ENCODE measurements at places on chromosomes 5 and 9. TPM values are rescaled to one million over a fixed set of nuclear protein-coding genes. Genes with fewer than 3 reads are reported as not detected.

- no peaks in the 10 kb centered on the region for H3K36me3 ChIP-seq
- no peaks in the 10 kb centered on the region for H3K27me3 ChIP-seq
- H3K27ac ChIP-seq, result no peak overlapping the region
These were observed 61.4 kb upstream of the TRIO start for GRCh38 chr5:14081791-14082190.

Gene SHROOM1
- total RNA-seq, result 3.5 TPM

- peaks cover 47% of the 10 kb centered on the region for H3K4me1 ChIP-seq
- H3K36me3 ChIP-seq, result peaks cover 10% of the 10 kb centered on the region
- peak; percentile 45 for DNase-seq
- peak overlapping the region; percentile 99 for H3K27ac ChIP-seq
- no peak overlapping the region for H3K4me3 ChIP-seq
- no peaks in the 10 kb centered on the region for H3K27me3 ChIP-seq
These were observed 117.2 kb downstream of the CDC42SE2 start for GRCh38 chr5:131381021-131381420.

Gene CRHBP
- 0.31 TPM for total RNA-seq

Gene PKN3
- 4.5 TPM for total RNA-seq

- no peak overlapping the region for H3K27ac ChIP-seq
- peaks cover 60% of the 10 kb centered on the region for H3K4me1 ChIP-seq
- H3K4me3 ChIP-seq, result no peak overlapping the region
- H3K36me3 ChIP-seq, result no peaks in the 10 kb centered on the region
These were observed 50.9 kb upstream of the SARDH start for GRCh38 chr9:133788819-133789717.

GRCh38 chr9:129887334-129888292, 52.4 kb downstream of the USP20 start:
- peaks cover under 1% of the 10 kb centered on the region for H3K36me3 ChIP-seq
- peak; percentile 51 for DNase-seq
- peak overlapping the region; percentile 98 for H3K27ac ChIP-seq
- H3K27me3 ChIP-seq, result no peaks in the 10 kb centered on the region

Gene PRR7
- 21.6 TPM for total RNA-seq

GRCh38 chr5:33745101-33745770, 146.6 kb downstream of the ADAMTS12 start:
- no peak overlapping the region for H3K27ac ChIP-seq
- no peak overlapping the region for H3K4me3 ChIP-seq
- no peaks in the 10 kb centered on the region for H3K36me3 ChIP-seq
- no peaks in the 10 kb centered on the region for H3K4me1 ChIP-seq
- DNase-seq, result no peak
- H3K27me3 ChIP-seq, result no peaks in the 10 kb centered on the region

DNA sequence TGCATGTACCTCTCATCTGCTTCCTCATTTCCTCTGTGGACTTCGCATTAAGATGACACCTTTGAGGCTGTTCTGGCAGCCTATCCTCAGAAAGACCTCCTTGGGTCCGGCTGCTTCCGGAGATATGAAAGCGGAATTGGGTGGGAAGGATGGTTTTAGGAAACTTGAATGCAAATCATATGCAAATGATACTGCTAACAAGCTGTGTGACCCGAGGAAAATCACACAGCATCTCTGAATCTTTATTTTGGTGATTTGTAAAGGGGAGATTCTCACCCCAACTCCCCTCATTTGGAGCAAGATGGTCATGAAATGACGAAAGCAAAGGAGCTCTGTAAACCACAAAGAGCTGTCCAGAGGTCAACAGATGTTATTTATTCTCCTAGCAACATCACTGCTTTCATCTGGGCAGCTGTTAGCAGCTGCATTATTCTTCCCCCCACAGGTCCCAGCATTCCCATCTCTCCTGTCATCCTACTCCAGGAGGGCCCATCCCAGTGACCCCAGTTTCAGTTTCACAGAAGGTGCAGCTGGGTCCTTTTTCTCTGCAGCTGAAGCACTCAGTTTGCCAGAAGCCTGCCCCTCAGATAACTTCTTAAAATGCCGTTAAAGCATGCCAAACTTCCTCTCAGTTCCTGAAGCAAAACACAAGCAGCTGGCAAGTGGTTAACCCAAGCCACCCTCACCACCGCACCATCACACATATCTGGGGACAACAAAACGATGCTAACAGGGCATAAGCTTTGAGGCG, 269.5 kb downstream of the SEC61B start:
- DNase-seq, result no peak
- no peaks in the 10 kb centered on the region for H3K36me3 ChIP-seq
- H3K27ac ChIP-seq, result no peak overlapping the region
- H3K27me3 ChIP-seq, result no peaks in the 10 kb centered on the region
- no peak overlapping the region for H3K4me3 ChIP-seq

DNA sequence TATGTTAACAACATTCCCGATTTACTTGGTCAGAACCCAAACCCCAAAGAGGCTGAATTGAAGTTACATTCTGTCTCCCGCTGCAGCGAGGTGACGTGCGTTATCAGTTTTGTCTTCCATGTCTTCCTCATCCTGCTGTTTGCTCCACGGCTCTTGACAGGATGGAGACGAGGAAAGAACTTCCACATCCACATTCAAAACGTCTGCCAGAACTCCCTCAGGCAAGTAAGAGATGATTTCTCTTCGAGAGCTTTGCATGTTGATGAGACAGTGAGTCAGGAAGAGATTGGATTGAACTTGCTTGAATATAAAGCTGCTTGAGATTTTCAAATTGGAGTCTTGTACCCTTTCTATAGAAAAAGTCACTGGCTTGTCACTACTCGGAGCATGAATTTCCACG, 242.6 kb downstream of the AUH start:
- DNase-seq, result no peak
- no peaks in the 10 kb centered on the region for H3K27me3 ChIP-seq
- peaks cover 13% of the 10 kb centered on the region for H3K4me1 ChIP-seq
- no peak overlapping the region for H3K4me3 ChIP-seq
- H3K27ac ChIP-seq, result no peak overlapping the region
- no peaks in the 10 kb centered on the region for H3K36me3 ChIP-seq

GRCh38 chr5:77640589-77641396, 2.3 kb upstream of the OTP start:
- H3K4me1 ChIP-seq, result peaks cover 26% of the 10 kb centered on the region
- peaks cover 93% of the 10 kb centered on the region for H3K27me3 ChIP-seq
- no peak overlapping the region for H3K27ac ChIP-seq

GRCh38 chr5:2003206-2003605, 120.5 kb upstream of the IRX4 start:
- H3K27me3 ChIP-seq, result no peaks in the 10 kb centered on the region

GRCh38 chr9:35756275-35757225, 2.5 kb upstream of the MSMP start:
- DNase-seq, result peak; percentile 59
- H3K27ac ChIP-seq, result peak overlapping the region; percentile 85
- peaks cover 16% of the 10 kb centered on the region for H3K4me1 ChIP-seq
- no peaks in the 10 kb centered on the region for H3K27me3 ChIP-seq

- no peak overlapping the region for H3K4me3 ChIP-seq
- no peaks in the 10 kb centered on the region for H3K27me3 ChIP-seq
- no peak overlapping the region for H3K27ac ChIP-seq
- no peak for DNase-seq
- peaks cover 9% of the 10 kb centered on the region for H3K4me1 ChIP-seq
- peaks cover 46% of the 10 kb centered on the region for H3K36me3 ChIP-seq
These were observed 14.5 kb downstream of the FBXW2 start for GRCh38 chr9:120778758-120779157.

- DNase-seq, result no peak
- no peaks in the 10 kb centered on the region for H3K27me3 ChIP-seq
- H3K4me3 ChIP-seq, result no peak within 1 kb of the TSS
- no peaks in the 10 kb centered on the region for H3K4me1 ChIP-seq
These were observed at the start of gene FTMT for GRCh38 chr5:121851643-121852574. TSS of gene FTMT (plus strand) at chr5:121851882. CDS start at chr5:121851964, 82 bp downstream.

Gene SLC4A9
- total RNA-seq, result not detected

Gene TRAF1
- 23.4 TPM for total RNA-seq

- no peaks in the 10 kb centered on the region for H3K4me1 ChIP-seq
- no peaks in the 10 kb centered on the region for H3K27me3 ChIP-seq
- H3K27ac ChIP-seq, result no peak overlapping the region
These were observed 27.2 kb downstream of the ENC1 start for GRCh38 chr5:74613283-74613682.

Gene AIF1L
- total RNA-seq, result not detected

Gene GPR151
- total RNA-seq, result not detected

DNA sequence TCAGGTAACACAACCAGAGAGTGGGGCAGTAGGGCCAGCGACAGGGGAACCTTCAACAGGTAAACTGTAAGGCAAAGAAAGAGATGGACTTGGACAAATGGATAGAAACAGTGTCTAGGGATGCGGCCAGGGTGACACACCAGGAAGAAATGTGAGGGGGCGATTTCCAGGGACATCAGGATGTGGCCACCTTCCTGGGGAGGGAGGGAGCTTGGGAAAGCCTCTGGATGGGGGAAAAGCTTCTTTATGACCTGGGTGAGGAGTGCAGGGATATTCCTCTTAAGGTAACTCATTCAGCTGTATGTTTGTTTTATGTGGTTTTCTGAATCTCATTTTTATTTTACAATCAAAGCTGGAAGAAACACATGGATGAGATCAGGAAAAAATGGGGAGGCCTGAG, 11.9 kb upstream of the NXNL2 start:
- no peaks in the 10 kb centered on the region for H3K4me1 ChIP-seq
- no peaks in the 10 kb centered on the region for H3K36me3 ChIP-seq
- no peak for DNase-seq
- no peaks in the 10 kb centered on the region for H3K27me3 ChIP-seq

Gene SLC36A2
- total RNA-seq, result not detected

DNA sequence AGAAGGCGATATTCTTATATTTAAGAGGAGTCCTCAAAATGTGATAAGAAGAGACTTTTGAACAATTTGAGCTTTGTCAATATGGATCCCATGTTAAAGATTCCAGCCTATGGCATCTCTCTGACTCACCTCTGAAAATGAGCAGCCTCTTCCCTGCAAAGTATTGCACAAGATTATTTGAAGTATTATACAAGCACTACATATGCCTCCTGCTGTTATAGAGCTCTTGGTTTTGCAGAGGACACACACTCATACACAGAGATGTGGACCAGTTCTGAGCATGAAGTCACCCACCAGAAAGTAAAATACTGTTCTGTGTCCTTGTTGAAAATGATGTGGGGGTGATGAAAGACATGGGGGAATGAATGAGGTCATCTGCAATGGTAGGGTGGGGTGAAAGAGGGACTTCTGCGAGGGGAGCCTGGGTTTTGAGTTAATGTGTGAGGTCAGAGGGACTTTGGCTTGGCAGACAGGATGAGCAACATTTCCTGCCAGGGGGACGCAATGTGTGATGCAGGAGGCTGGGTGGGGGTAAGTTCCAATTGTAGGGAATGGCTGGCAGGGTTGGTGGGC, 25.8 kb downstream of the FBXL7 start:
- no peaks in the 10 kb centered on the region for H3K36me3 ChIP-seq
- no peaks in the 10 kb centered on the region for H3K27me3 ChIP-seq
- H3K27ac ChIP-seq, result no peak overlapping the region
- no peak for DNase-seq
- no peak overlapping the region for H3K4me3 ChIP-seq

GRCh38 chr5:119470105-119470763, 17.9 kb downstream of the HSD17B4 start:
- no peak for DNase-seq
- no peak overlapping the region for H3K27ac ChIP-seq
- H3K4me3 ChIP-seq, result no peak overlapping the region
- H3K36me3 ChIP-seq, result peaks cover 6% of the 10 kb centered on the region
- H3K27me3 ChIP-seq, result no peaks in the 10 kb centered on the region

- H3K4me3 ChIP-seq, result no peak overlapping the region
- H3K27ac ChIP-seq, result no peak overlapping the region
- peaks cover 30% of the 10 kb centered on the region for H3K4me1 ChIP-seq
- DNase-seq, result no peak
These were observed 9.4 kb upstream of the REEP5 start for GRCh38 chr5:112931473-112931872.

Gene PCDHB2
- not detected for total RNA-seq

Gene CMYA5
- 0.71 TPM for total RNA-seq

Gene CCDC192
- not detected for total RNA-seq

DNA sequence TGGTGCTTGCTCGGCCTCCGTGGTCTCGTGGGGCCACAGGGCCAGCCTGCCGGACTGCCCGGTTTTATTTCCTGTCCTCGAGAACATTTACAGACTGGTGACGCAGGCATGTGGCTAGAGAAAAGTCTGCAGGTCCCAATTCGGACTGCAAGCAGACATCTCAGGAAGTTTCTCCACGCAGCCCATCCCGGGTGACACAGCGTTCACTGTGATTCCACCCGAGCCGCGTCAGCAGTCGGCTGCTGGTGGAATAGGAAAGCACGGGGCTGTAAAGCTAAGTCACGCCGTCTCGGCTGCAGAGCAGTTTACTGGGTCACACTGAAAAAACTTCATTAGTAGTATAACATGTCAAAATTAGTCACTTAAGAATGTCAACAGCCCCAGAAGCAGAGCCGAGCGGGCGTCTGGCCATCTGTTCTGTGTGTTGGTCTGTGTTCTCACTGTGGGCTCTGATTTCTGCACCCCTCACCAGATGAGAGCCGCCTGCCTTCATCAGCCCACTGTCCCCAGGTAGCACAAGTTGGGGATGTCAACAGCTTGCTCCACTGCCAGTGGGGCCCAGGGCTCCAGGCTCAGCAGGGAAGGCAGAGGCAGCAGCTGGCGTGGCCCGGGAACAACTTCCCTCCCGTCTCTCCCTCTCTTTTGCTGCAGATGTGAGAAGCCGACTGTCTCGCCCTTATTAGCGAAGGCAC, 363.7 kb downstream of the IRX2 start:
- no peaks in the 10 kb centered on the region for H3K4me1 ChIP-seq
- no peak overlapping the region for H3K4me3 ChIP-seq
- no peak for DNase-seq
- H3K27me3 ChIP-seq, result no peaks in the 10 kb centered on the region
- no peaks in the 10 kb centered on the region for H3K36me3 ChIP-seq

GRCh38 chr9:80437825-80438224, 866.1 kb downstream of the TLE4 start:
- no peaks in the 10 kb centered on the region for H3K4me1 ChIP-seq
- no peaks in the 10 kb centered on the region for H3K27me3 ChIP-seq
- DNase-seq, result no peak

- no peak overlapping the region for H3K4me3 ChIP-seq
- peak; percentile 50 for DNase-seq
- H3K4me1 ChIP-seq, result peaks cover 49% of the 10 kb centered on the region
- H3K27ac ChIP-seq, result peak overlapping the region; percentile 42
- H3K27me3 ChIP-seq, result no peaks in the 10 kb centered on the region
These were observed 86.6 kb downstream of the EHMT1 start for GRCh38 chr9:137705443-137705863.

DNA sequence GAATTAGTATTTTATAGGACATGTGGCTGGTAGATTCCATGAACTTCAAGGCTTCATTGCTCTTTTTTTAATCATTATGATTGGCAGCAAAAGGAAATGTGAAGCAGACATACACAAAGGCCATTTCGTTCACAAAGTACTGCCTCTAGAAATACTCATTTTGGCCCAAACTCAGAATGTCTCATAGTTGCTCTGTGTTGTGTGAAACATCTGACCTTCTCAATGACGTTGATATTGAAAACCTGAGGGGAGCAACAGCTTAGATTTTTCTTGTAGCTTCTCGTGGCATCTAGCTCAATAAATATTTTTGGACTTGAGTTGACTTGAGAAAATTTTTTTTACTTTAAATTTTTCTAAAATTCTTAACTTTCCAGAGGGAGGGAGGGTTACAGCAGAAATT, 12.4 kb downstream of the KCNV2 start:
- peaks cover 3% of the 10 kb centered on the region for H3K4me1 ChIP-seq
- no peaks in the 10 kb centered on the region for H3K27me3 ChIP-seq
- no peaks in the 10 kb centered on the region for H3K36me3 ChIP-seq

- H3K27ac ChIP-seq, result no peak overlapping the region
- H3K36me3 ChIP-seq, result no peaks in the 10 kb centered on the region
- no peak overlapping the region for H3K4me3 ChIP-seq
- no peak for DNase-seq
- no peaks in the 10 kb centered on the region for H3K4me1 ChIP-seq
These were observed 48.3 kb upstream of the IRX4 start for GRCh38 chr5:1930880-1931603.
